ENCODE measurements at places on chromosomes 13 and 19. TPM values are rescaled to one million over a fixed set of nuclear protein-coding genes. Genes with fewer than 3 reads are reported as not detected.

FLT1 gene
- total RNA-seq: 28.2 TPM

ALOX5AP gene
- 39.8 TPM for total RNA-seq

- no peaks in the 10 kb centered on the region for H3K4me1 ChIP-seq
- no peak overlapping the region for H3K4me3 ChIP-seq
- no peaks in the 10 kb centered on the region for H3K36me3 ChIP-seq
- H3K27me3 ChIP-seq: no peaks in the 10 kb centered on the region
- DNase-seq: no peak
Measured at GRCh38 chr13:21980049-21980448, 309.2 kb downstream of the FGF9 start.

- no peak for DNase-seq
- H3K36me3 ChIP-seq: no peaks in the 10 kb centered on the region
- no peak overlapping the region for H3K27ac ChIP-seq
- H3K27me3 ChIP-seq: no peaks in the 10 kb centered on the region
- no peaks in the 10 kb centered on the region for H3K4me1 ChIP-seq
- no peak overlapping the region for H3K4me3 ChIP-seq
Measured at GRCh38 chr13:74226791-74227475, 92.7 kb upstream of the KLF12 start.

UTP14C gene
- 21.6 TPM for total RNA-seq

USHBP1 gene
- 3.1 TPM for total RNA-seq

DNA sequence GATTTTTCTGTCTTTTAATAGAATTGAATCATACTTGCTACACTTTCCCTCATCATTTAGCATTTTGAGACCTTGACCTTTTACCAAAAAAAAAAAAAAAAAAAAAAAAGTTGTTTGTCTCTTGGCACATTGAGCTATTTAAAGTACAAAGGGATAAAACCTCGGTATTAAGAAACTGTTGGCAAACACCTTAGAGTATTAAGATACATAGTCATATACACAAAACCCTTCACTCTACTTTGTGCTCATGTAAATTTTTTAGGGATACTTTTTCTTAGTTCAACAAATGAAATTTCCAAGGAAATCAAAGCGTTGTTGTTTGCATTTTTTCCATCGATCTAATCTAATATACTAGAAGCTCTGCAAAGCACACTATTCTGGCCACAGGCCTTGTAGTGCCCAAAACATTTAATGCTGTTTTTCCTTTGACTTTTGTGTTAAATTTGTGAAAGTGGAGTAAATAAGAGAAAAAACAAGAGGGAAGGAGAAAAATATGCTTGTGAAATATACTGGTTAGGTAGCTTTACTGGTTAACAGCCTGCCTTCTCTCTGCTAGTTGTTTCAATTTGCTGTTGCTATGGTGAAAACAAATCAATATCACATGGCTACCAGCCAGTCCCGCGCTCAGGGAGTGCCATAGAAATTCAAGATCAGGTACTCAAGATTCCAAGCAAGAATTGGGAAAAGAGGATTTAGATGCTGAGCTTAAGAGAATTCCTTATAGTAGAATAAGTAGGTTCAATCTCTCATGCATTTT, 2.6 kb downstream of the MBNL2 start:
- peak overlapping the region; percentile 37 for H3K4me3 ChIP-seq
- DNase-seq: peak; percentile 40
- no peaks in the 10 kb centered on the region for H3K27me3 ChIP-seq
- H3K36me3 ChIP-seq: no peaks in the 10 kb centered on the region
- H3K27ac ChIP-seq: peak overlapping the region; percentile 94

GRCh38 chr13:100921139-100921538, 246.5 kb upstream of the TMTC4 start:
- H3K4me3 ChIP-seq: no peak overlapping the region
- H3K4me1 ChIP-seq: no peaks in the 10 kb centered on the region
- no peak overlapping the region for H3K27ac ChIP-seq
- no peak for DNase-seq
- no peaks in the 10 kb centered on the region for H3K36me3 ChIP-seq
- no peaks in the 10 kb centered on the region for H3K27me3 ChIP-seq

CD37 gene
- 16.6 TPM for total RNA-seq

RGCC gene
- 726 TPM for total RNA-seq

TUBB4A gene
- 26.2 TPM for total RNA-seq

GRCh38 chr19:32350471-32350865, 5.1 kb downstream of the ZNF507 start:
- H3K4me1 ChIP-seq: peaks cover 13% of the 10 kb centered on the region
- H3K4me3 ChIP-seq: no peak overlapping the region
- peaks cover 8% of the 10 kb centered on the region for H3K36me3 ChIP-seq
- H3K27me3 ChIP-seq: no peaks in the 10 kb centered on the region
- DNase-seq: no peak
- no peak overlapping the region for H3K27ac ChIP-seq

PEAK3 gene
- 0.42 TPM for total RNA-seq

DNA sequence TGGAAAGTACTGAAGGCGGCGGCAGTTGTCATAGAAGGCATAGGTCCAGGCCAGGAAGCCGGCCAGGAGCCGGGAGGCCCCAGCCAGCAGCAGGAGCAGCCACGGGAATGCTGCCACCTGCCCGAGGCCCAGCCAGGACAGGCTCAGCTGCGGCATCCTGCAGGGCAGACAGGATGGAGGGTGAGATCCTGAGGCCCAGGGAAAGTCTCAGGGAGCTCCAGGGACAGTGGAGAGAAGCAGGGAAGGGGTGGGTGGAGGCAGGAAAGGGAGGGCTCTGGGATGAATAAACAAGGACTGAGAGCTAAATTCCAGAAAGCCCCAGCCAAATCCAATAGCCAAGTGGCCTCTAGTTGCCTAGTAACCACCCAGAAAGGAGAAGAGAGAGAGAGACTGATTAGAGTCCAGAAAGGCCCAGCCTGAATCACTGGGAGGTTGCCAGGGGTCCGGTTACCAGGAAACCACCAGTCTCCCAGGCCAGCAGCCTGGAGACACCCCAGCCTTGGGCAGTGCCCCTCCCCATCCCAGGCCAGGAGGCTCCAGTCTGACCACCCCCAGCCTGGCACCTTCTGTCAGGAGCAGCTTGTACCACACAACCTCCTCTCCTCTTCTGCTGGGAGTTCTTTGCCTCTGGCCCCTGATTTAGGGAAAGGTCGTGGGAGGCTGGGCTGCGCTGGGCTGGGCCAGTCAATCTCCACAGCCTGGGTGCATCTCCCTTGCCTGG, 7.5 kb upstream of the OR10H5 start:
- H3K36me3 ChIP-seq: no peaks in the 10 kb centered on the region
- no peaks in the 10 kb centered on the region for H3K27me3 ChIP-seq

DNA sequence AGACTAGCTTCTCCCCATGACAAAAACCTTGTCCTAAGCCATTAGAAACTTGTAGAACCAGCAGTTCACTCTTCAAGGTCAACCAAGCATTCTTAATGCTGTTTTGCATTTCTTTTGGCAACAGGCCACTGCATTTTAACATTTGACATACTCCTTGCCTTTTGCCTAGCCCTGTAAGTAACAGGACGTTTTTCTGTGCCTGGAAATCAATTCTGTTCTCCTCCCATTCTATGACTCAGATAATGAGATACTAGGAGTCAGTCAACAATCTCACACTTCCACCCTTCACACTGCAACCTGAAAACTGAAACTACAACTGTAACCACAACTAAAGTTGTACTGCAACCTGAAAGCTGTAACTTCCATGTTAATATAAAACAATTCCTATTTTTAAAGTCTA, 268.7 kb downstream of the MZT1 start:
- H3K27ac ChIP-seq: no peak overlapping the region
- H3K36me3 ChIP-seq: no peaks in the 10 kb centered on the region
- no peaks in the 10 kb centered on the region for H3K4me1 ChIP-seq
- DNase-seq: no peak
- H3K27me3 ChIP-seq: no peaks in the 10 kb centered on the region
- no peak overlapping the region for H3K4me3 ChIP-seq

GRCh38 chr19:32687681-32688080, 3.9 kb upstream of the NUDT19 start:
- no peaks in the 10 kb centered on the region for H3K27me3 ChIP-seq
- no peak overlapping the region for H3K27ac ChIP-seq
- H3K4me1 ChIP-seq: peaks cover 6% of the 10 kb centered on the region
- no peaks in the 10 kb centered on the region for H3K36me3 ChIP-seq

ZNF491 gene
- 2.6 TPM for total RNA-seq

CEACAM3 gene
- total RNA-seq: not detected

DNA sequence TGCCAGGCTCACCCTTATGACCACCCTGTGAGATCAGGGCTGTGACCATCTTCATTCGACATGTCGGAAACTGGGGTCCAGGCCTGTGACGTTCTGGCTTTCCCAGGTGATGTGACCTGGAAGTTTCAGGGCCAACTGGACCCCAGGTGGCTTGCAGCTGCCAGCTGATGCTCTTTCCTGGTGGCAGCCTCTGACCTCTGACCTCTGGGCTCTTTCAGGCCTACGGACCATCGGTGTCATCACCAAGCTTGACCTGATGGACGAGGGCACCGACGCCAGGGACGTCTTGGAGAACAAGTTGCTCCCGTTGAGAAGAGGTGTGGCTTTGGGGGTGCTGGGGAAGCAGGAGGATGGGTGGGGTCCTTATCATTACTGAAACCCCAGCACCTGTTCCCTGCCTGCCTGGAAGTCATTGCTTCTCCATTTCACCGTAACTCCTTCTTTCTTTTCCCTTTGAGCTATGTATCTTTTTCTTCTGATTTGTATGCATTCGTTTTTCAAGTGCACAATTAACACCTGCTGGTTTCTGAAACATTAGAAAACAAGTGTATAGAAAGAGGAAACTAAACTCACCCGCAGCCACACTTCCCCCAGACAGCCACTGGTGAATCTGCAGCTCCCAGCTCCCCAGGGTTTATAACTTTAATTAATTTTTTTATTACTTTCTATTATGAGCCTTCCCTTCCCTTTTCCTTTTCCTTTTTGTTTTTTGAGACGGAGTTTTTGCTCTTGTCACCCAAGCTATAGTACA, 58.9 kb downstream of the TMED1 start:
- H3K36me3 ChIP-seq: no peaks in the 10 kb centered on the region
- H3K4me1 ChIP-seq: peaks cover 26% of the 10 kb centered on the region
- peak overlapping the region; percentile 42 for H3K27ac ChIP-seq

DNA sequence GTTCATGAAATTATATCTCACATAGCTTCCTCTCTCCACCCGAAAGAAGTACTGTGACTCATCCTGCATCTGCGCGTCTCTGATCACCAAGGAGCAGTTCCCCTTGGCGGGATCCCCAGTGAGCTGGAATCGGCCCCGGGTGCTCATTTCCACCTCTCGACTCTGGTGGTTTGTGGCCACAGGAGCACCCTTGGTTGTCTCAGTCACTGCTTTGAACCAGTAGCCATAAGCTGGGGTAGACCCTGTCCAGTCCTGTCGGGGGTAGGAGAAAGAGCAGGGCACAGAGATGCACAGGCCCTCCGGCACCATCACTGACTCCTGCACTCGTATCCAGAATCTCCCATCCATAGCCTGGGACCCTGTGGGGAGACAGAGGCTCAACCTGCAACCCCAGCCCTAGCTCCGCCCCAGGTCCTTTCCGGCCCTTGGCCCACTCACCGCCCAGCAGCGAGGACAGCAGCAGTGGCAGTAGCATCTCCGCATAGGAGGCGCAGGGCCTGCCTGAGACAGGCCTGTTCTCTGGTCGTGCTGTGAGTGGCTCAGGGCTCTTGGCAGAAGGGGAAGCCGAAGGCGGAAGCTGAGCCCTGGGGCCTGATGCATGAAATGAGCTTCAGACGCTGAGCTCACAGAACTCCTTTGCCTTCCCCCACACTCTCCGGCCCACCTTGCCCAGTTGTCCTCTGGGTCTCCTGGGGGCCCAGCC, at the start of gene SIGLEC10:
SIGLEC10 (minus strand) TSS at position 536 of the 703 bp plus-strand sequence; CDS start at position 475, 61 bp downstream.
- H3K27ac ChIP-seq: no peak within 1 kb of the TSS
- DNase-seq: no peak
- peaks cover 17% of the 10 kb centered on the region for H3K27me3 ChIP-seq
- no peaks in the 10 kb centered on the region for H3K4me1 ChIP-seq
- H3K36me3 ChIP-seq: no peaks in the 10 kb centered on the region

ZNF888 gene
- 4.6 TPM for total RNA-seq

RUBCNL gene
- 2.0 TPM for total RNA-seq

RNF225 gene
- total RNA-seq: not detected

DNA sequence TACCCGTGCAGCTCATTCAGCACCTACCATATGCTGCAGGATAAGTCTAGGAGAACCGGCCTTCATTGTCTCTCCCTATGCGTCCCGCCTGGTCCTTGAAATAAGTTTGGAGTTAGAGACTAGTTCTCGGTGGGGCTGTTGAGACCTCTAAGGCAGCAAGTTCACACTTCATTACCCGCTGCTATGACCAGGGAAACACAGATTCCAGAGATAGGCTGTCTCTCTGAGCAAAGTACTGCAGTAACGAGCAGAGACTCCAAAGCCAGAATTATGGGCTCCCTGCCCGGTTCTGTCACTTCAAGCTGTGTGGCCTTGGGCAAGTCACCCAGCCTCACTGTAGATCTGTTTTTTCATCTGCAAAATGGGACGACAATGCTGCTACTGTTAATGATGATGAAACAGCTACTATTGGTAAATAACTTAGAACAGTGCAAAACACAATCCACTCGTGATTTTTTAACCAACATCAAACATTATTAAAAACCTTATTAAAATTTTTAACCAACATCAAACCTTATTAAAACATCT, 184.1 kb downstream of the USP12 start:
- no peak for DNase-seq
- H3K27me3 ChIP-seq: no peaks in the 10 kb centered on the region

- no peaks in the 10 kb centered on the region for H3K36me3 ChIP-seq
- no peak overlapping the region for H3K4me3 ChIP-seq
- H3K27me3 ChIP-seq: no peaks in the 10 kb centered on the region
- peaks cover 3% of the 10 kb centered on the region for H3K4me1 ChIP-seq
- no peak for DNase-seq
Measured at GRCh38 chr13:84931264-84931663, 868.0 kb downstream of the SLITRK6 start.

GRCh38 chr13:72754111-72754510, 26.4 kb downstream of the BORA start:
- H3K4me1 ChIP-seq: no peaks in the 10 kb centered on the region
- H3K36me3 ChIP-seq: no peaks in the 10 kb centered on the region
- H3K27me3 ChIP-seq: no peaks in the 10 kb centered on the region
- DNase-seq: no peak

GRCh38 chr19:52248241-52248640, 21.1 kb upstream of the ZNF766 start:
- no peaks in the 10 kb centered on the region for H3K27me3 ChIP-seq
- H3K36me3 ChIP-seq: no peaks in the 10 kb centered on the region
- no peak overlapping the region for H3K27ac ChIP-seq
- H3K4me3 ChIP-seq: no peak overlapping the region
- H3K4me1 ChIP-seq: no peaks in the 10 kb centered on the region
- peak; percentile 44 for DNase-seq

DNA sequence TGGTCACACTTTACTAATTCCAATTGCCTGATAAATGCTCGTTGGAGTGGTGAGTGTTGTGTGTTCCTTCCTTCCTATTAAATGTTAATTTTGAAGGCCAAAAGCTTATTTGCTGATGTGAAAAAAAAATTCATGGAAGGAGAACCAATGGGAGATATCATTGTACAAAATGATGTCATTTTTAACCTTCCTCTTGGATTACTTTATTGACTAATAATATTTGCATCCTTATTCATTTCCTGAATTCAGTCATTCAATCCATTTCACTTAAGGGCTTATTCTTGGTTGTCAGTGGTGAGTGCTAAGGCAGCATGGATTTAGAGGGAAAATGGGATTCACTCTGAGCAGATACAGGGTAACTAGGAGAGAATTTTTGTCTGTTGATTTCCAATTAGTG, 216.0 kb upstream of the HTR2A start:
- no peaks in the 10 kb centered on the region for H3K36me3 ChIP-seq
- DNase-seq: no peak
- H3K27ac ChIP-seq: no peak overlapping the region
- no peak overlapping the region for H3K4me3 ChIP-seq
- H3K4me1 ChIP-seq: no peaks in the 10 kb centered on the region
- no peaks in the 10 kb centered on the region for H3K27me3 ChIP-seq

GRCh38 chr13:19769854-19770253, 12.9 kb downstream of the PSPC1 start:
- no peaks in the 10 kb centered on the region for H3K27me3 ChIP-seq
- H3K4me1 ChIP-seq: peaks cover 32% of the 10 kb centered on the region
- no peak for DNase-seq
- no peak overlapping the region for H3K4me3 ChIP-seq

ZNF723 gene
- not detected for total RNA-seq
